Lung (tissue), 17 donors: ENCODE measurements at places on chromosomes 1 and 21. TPM values are rescaled to one million over a fixed set of nuclear protein-coding genes. Genes with fewer than 3 reads are reported as not detected.

Gene FAM43B
- total RNA-seq: 0.37 TPM

Gene G0S2
- total RNA-seq: 53.4 TPM

Gene LIPI
- total RNA-seq: not detected

Gene RAB42
- total RNA-seq: 5.7 TPM

Gene CA14
- total RNA-seq: 0.14 TPM

Gene SPRR2E
- total RNA-seq: not detected

Gene ADAMTS5
- 22.2 TPM for total RNA-seq

Gene CDC42SE1
- total RNA-seq: 87.7 TPM

Gene KRTAP12-2
- not detected for total RNA-seq

Gene TTC39A
- 16.6 TPM for total RNA-seq

Gene IL19
- 0.12 TPM for total RNA-seq

Gene C1orf226
- 2.1 TPM for total RNA-seq

Gene LCE1D
- not detected for total RNA-seq

Gene A3GALT2
- total RNA-seq: 0.28 TPM

Gene S100A8
- total RNA-seq: 556 TPM

Gene SLC16A4
- 6.8 TPM for total RNA-seq

Gene SPATA17
- total RNA-seq: 10.1 TPM
